ENCODE measurements at places on chromosomes 2 and 18.

GRCh38 chr2:209719034-209719433, 52.6 kb upstream of the UNC80 start:
- no peak for DNase-seq

DNA sequence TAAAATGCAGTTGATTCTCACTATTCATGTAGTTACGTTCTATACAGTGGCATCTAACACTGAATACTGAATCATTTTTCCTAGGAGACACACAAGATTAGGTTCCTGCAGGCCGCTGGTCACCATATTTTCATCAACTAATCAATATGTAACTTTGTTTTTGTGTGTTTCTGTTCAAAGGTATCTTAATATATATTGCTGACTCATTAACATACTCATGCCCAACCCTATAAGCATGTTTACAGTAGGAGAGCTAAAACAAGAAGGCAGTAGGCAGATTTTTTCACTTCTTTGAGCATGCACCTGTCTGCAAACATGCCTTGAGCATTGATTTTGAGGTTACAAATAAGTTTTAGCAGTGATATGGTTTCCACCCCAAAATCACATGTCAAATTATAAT, 30.3 kb upstream of the CNGA3 start:
- DNase-seq = no peak

- DNase-seq = no peak
These were observed 456.9 kb upstream of the TNP1 start for GRCh38 chr2:217316743-217317142.

- DNase-seq = no peak
These were observed 871.7 kb downstream of the DPP10 start for GRCh38 chr2:115314119-115314518.

DNA sequence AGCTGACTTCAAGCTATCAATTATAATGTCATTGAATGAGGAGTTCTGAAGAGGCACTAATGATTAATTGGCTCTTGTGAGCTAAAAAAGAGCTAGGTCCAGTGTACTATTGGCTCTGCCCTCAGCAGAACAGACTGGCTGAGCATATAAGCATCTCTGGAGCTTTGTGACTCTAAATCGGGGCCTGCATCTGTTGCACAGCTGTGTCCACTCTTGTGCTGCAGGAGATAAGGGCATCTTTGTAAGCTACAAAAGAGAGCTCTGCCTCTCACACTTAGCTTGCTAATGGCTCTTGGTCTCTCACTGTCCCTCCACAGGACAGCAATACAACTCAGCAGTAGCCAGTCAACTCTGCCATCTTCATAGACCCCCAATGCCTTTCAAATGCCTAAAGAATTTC, 61.5 kb upstream of the L3MBTL4 start:
- no peak for DNase-seq

GRCh38 chr2:160442603-160443002, 51.0 kb downstream of the RBMS1 start:
- DNase-seq = no peak

- DNase-seq = no peak
These were observed 648.3 kb upstream of the PKDCC start for GRCh38 chr2:41399437-41400087.

DNA sequence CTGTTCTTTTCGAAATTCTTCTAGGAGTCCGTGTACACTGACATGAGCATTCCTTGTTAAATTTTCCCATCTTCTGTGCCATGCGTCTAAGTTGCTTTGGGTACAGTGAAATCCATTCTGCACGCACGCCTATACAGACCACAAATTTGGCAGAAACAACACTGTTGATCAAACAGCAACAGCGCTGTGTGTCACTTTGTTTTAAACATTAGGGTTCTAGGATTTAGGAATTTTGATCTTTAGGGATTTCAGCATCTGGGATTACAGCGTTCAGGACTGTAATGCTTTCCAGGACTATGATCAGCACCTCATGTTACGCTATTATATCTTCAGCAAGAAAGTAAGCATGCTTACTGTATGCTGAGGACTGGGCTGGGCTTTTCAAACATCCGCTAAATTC, 47.1 kb upstream of the FHL2 start:
- DNase-seq = no peak

GRCh38 chr18:50044402-50044801, 150.5 kb downstream of the MYO5B start:
- no peak for DNase-seq

DNA sequence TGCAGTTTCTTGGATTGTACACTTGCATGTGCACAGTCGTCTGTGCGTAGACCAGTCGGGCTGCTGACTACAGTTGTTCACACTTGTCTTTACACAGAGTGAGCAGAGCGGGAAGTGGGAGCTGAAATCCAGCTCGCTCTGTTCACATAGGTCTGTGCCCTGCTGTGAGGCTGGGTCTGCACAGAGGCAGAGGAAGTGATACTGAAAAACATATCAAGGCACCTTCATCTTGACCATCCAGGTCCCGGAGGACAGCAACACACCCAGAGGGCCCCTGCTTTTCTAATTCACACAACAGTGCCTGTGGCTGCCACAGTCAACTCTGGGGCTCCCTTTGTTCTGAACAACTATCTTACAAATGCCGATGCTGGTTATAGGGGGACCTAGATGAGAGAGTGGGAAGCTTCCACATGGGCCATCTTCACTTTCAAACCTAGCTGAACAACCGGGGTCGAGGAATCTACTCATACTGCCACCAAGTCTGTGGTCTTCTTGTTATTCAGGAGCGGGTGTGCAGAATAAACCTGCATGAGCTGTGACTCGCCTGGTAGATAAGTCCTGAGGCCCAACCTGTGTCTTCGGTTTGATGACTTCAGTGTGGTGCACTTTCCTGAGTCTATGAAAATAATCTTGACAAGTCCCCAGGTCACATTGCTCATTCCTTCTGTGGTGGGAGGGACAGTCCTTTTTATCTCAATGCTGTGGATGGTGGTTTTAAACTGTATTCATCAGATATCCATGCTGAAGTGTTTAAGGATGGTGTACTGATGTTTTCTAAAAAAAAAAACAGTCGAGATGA, 3.5 kb upstream of the ADNP2 start:
- no peak for DNase-seq

GRCh38 chr18:36372903-36373311, 75.4 kb downstream of the FHOD3 start:
- DNase-seq = no peak

DNA sequence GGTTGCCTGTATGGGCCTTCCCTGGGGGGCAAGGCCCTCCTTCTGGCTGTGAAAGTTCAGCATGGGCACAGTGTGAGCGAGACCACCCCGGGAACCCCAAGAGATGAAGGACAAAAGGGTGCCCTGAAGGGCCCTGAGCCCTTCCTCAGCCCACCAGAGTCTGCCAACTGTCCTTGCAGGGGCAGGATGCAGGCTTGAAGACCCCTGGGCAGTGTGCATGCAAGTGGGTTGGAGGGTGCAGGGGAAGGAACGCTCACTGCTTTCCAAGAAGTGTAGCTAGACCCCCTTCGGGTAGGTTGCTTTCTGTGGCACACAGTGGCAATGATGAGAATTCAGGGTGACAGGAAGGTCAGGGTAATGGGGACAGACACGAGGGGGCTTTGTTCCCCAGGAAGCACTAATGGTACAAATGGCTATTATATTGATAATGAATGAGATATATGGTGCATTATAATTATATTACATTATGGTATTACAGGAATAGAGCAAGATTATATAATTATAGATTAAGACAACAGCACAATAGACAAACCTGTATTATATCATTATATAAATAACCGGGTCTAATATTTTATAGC, 228.7 kb downstream of the ATAD2B start:
- DNase-seq = no peak

DNA sequence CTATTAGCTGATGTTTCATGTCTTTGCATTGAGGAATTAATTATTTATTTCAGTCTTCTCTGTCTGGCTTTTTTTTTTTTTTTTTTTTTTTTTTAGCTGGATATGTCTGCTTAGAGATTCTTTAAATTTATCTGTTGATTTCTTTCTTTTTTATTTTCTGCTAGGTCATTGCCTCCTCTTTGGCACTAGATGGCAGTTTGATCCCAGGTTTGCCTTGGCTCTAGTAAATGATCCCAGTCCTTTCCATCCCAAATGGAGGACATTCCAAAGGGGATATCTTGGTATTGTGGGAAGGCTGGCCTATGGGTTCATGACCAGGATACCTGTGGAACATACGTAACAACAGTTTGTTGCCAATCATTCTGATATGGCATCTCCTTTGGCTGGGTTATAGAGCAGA, 339.5 kb upstream of the GCFC2 start:
- DNase-seq = no peak

DNA sequence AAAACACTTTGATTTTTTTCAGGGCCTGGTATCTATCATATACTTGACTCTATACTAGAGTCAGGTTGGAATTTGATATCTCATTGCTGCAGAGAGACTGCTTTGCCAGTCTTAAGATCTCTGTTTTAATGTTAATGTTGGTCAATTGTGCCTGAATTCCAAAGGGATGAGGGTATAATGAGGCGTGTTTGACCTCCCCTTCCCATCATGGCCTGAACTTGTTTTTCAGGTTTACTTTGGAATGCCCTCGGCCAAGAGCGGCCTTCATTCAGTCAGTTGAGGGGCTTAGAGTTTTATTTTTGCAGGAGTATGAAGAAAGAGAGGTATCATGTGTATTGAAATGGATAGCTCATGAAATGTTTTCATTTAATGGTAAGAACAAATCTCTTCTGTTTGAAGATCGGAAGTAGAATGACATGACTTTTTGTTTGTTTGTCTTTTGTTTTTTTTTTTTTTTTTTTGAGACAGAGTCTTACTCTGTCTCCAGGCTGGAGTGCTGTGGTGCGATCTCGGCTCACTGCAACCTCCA, 119.0 kb downstream of the KIAA1328 start:
- DNase-seq = no peak

Data from NCI-H187 (cell line).